Endothelial cell (in vitro differentiated cells): ENCODE measurements at places on chromosomes 2 and 18. TPM values are rescaled to one million over a fixed set of nuclear protein-coding genes. Genes with fewer than 3 reads are reported as not detected.

SMYD1 gene
- not detected for total RNA-seq

DNA sequence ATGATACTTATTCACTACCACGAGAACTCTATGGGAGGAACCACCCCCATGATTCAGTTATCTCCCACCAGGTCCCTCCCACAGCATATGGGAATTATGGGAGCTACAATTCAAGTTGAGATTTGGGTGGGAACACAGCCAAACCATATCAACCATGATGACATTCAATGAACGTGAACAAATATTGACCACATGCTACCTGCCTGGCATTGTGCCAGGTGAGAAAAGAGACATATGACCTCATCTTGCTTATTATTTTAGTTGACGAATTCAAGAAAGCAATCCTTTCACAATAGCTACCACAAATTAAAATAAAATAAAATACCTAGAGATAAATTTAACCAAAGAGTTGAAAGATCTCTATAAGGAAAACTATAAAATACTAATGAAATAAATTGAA, 286.5 kb upstream of the CRIM1 start:
- DNase-seq, result no peak

DNA sequence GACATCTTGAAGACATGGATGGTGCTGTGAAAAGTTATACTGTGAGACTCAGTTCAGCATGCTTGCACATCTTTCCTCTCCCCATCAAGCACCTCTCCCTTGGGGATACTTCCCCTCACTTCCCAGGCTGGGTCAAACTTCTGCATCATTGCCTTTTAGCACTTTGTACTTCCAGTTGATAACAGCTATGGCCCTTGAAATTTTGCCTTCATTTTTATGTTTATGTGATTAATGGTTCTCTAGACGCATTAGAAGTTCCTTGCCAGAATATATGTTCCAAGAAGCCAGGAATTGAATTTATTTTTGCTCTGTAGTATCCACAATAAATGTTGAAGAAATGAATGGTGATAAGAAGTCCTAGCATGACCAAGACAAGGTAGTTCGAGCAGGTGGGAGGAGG, 120.9 kb upstream of the ST6GAL2 start:
- DNase-seq, result no peak

DNA sequence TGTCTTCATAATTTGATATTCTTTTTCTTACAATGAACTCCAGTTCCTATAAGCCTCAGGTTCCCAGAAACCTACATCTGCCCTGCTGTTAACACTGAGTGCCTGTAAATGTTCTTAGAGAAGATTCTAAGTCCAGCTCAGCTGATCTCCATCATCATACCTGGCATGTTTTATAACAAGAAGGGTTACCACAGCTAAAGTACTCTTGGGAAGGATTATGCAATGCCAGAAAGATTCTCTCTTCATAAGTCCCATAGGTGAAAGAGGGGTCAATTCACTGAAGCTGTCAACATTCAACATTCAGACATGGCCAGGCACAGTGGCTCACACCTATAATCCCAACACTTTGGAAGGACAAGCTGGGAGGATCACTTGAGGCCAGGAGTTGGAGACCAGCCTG, 31.3 kb upstream of the PTPN4 start:
- no peak for DNase-seq

DNA sequence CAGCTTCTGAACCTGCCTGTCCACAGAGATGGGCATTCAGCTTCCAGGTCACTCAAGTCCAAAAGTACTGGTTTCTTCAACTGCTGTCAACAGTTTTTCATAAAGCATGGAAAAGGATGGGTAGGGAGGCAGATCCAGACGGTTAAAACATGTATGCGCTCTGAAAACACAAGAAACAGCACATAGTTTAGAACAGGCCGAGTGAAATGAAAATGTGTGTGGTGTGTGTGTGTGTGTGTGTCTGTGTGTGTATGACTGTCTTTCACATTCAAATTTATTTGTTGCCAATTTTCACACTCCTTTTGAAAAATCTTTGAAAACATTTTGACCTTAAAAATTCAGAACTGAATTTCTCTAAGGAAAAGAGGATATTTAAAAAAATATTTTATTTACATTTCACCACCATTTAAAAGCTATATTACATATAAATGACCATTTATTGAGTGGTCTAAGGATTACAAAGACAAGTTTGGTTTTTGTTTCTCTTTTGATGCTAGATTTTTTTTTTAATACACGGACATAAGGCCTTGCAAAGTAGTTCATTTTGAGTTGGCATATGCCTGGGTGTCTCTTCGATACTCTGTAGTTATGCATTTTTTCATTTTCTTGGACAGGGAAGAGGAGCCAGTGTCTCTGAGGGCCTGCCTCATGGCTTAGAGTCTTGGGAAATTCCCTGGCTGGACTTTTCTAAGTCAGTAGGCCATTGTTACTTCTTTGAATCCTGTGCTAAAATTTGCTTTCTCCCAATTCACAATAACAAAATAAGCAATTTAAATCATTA, 30.0 kb upstream of the STK17B start:
- no peak for DNase-seq

DNA sequence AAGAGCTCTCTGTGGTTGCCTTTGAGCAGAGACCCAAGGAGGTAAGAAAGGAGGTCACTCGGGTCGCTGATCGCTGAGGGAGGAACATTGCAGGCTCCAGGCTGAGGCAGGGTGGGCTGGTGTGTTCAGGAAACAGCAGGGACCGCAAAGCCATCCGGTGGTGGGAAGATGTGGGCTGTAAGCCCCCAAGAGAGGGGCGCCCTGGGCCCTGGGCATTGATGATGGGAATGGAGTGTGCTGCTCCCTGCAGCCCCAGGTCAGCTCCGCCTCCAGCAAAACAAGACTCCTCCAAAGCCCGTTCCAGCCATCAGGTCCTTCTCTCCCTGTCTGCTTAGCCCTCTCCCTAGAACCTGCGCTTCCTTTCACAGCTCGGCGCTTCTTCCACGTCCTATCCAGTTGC, 229.7 kb downstream of the KLHL29 start:
- DNase-seq, result no peak

DNA sequence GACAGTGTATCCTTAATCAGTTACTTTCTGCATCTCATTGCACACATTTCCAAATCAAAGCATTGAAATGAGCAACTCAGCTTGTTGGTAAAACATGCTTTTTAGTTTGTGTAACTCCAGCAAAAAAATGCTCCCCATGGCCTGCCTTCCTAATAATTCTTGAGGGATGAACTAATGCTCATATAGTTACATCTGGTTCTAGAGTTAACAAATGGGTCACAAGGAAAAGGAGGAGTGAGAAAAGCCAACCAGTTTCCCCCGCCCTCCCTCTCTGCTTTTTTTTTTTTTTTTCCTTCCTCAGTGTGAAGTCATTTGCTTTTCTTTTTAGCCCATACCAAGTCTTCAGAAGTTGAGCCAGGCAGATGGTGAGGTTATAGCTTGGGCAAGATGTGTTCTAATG, 231.7 kb downstream of the MTX2 start:
- DNase-seq, result no peak

DNA sequence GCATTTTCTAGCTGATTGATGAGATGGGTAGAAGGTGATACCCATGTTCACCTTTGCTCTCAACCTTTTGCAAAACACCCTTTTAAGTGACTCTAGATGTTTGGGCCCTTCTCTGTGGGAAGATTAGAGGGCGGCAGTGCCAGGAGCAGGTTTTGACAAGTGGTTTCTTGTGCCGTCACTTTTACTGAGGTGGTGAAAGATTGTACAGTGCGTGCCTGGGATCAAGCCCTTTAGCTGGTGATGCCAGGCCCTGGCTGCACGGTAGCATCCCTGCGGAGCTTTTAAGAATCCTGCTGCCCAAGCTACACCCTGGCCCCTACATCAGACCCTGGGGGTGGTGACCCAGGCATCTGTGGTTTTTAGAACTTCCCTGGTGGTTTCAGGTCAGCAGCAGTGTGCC, 29.1 kb downstream of the MTCL1 start:
- DNase-seq, result no peak

- no peak for DNase-seq
Measured at GRCh38 chr2:79414690-79415089, 98.2 kb upstream of the CTNNA2 start.

RNPEPL1 gene
- total RNA-seq, result 29.2 TPM

- no peak for DNase-seq
Measured at GRCh38 chr2:238728330-238729260, 119.3 kb upstream of the TWIST2 start.

ACVR1 gene
- total RNA-seq, result 29.9 TPM

ITPRID2 gene
- 76.6 TPM for total RNA-seq

IL36G gene
- total RNA-seq, result not detected

- DNase-seq, result no peak
Measured at GRCh38 chr2:98701230-98701629, 29.7 kb downstream of the MGAT4A start.

DNA sequence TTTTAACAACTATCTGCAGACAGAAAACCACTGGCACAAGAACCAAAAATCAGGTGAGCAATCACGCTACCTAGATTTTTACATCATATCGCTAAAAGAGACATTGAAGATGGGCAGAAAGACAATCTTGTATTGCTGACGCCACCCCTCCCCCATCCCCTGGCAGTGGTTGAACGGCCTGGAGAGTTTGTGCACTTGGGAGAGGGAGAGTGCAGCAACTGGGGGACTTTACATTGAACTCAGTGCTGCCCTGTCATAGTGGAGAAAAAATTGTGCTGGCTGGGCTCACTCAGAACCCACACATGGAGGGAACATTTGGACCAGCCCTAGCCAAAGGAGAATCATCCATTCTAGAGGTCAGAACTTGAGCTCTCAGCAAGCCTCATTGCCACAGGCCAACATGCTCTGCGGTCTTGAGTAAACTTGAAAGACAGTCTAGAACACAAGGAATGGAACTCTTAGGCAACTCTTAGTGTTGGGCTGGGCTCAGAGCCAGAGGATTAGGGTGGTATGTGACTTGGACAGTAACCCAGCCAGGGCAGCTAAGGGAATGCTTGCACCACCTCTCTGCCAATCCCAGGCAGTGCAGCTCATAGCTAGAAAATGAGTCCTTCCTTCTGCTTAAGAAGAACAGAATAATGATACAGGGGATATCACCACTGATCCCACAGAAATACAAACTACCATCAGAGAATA, 220.0 kb upstream of the CYP26B1 start:
- no peak for DNase-seq

DNA sequence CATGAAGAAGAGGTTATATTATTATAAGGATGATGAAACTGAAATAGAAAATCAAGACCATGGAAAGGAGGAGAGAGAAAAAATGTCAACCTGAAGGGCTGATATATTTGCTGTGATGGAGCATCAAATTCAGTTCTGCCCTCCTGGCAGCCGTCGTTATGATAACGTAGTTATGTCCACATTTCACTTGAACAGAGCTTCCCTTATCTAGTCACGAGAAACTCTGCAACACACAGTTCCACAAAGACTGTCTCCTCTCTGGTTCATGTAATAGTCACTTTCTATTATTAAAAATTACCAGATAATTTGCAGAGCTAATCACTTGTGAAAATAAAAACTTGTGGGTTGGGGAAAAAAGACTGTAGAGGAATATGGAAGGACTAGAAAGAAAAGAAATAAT, 19.5 kb upstream of the RBMS1 start:
- no peak for DNase-seq

DNA sequence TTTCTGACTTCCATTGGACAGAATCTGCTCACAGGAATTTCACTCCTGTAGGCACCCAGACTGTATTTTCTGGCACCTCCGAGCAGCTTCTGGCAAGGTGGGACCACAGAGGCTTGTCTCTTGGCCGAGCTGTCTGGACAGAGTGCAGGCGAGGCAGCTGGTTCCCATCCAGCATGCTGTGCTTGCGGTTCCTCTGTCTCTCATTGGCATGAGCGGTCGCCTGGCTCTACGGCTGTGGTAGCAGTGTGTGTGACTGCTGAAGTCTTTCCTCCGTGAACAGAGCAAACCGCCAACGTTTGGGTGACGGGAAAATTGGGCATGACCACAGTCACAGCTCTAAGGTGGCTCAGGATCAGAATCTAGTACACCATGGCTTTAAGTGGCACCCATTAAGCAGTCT, 411.7 kb upstream of the NETO1 start:
- DNase-seq, result no peak

DNA sequence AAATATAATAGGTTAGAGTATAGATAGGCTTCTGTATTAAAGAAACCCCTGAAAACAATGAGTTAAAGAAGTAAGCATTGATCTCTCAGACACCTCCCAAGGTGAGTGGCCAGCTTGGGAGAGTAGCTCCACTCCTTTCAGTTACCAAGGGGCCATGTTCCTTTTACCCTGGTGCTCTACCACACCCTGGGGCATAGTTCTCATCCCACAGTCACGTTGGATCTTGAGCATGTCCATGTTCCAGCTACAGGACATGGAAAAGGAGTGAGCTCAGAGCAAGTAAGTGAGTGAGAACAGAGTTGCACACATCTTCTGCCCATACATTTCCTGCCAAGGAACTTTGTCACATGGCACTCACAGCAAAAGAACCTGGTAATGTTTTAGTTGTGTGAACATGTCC, 325.9 kb upstream of the SLC39A10 start:
- no peak for DNase-seq

DNAJC5G gene
- not detected for total RNA-seq

XDH gene
- 1.0 TPM for total RNA-seq

DNA sequence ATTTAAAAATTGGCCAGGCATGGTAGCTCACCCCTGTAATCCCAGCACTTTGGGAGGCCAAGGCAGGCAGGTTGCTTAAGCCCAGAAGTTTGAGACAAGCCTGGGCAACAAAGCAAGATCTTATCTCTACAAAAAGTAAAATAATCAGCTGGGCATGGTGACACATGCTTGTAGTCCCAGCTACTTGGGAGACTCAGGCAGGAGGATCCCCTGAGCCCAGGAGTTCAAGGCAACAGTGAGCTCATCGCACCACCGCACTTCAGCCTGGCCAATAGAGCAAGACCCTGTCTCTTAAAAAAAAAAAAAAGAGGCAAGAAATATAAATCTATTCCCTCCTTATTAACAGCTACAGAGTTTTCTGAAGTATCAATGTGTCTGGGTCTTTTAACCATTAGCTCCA, 51.9 kb downstream of the ESCO1 start:
- no peak for DNase-seq

- peak; percentile 12 for DNase-seq
Measured at GRCh38 chr18:54558609-54559585, 32.1 kb upstream of the DYNAP start.

APCDD1 gene
- 3.1 TPM for total RNA-seq

- peak; percentile 30 for DNase-seq
Measured at GRCh38 chr18:26656431-26656943, 108.1 kb upstream of the KCTD1 start.

CTIF gene
- total RNA-seq, result 51.5 TPM

GRCh38 chr2:217919781-217920351, 82.9 kb downstream of the TNS1 start:
- no peak for DNase-seq
